ENCODE measurements at places on chromosomes 4 and X. TPM values are rescaled to one million over a fixed set of nuclear protein-coding genes. Genes with fewer than 3 reads are reported as not detected.

GRCh38 chrX:13024986-13025385, 19.4 kb downstream of the FAM9C start:
- DNase-seq, result no peak

Gene ZNF711
- polyA plus RNA-seq, result 96.3 TPM

GRCh38 chr4:17328141-17328815, 183.6 kb downstream of the QDPR start:
- no peak for DNase-seq

Gene ETDA
- not detected for polyA plus RNA-seq

GRCh38 chr4:140704392-140704960, 51.7 kb downstream of the TBC1D9 start:
- no peak for DNase-seq

Measured in left kidney (tissue), 8 donors.